ENCODE measurements at places on chromosomes 3 and 15. TPM values are rescaled to one million over a fixed set of nuclear protein-coding genes. Genes with fewer than 3 reads are reported as not detected.

The LRRC2 gene
- total RNA-seq = 0.19 TPM

The ANKUB1 gene
- not detected for total RNA-seq

DNA sequence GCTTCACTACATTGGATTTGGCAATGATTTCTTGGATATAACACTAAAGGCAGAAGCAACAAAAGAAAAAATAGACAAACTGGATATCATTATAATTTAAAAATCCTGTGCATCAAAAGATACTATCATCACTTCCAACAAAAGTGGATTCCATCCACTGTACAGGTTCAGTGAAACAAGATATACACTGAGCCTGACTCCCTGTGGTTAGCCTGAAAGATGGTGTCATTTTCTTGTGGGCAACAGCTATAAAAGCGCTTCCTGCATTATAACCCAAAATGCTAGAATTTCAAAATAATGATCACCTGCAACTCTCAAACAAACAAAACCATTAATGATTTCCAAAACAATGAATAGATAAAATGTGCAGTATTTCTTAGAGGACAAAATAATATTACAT, 39.6 kb upstream of the TBC1D23 start:
- no peaks in the 10 kb centered on the region for H3K4me1 ChIP-seq
- peaks cover 6% of the 10 kb centered on the region for H3K27me3 ChIP-seq
- no peak overlapping the region for H3K27ac ChIP-seq
- peaks cover 7% of the 10 kb centered on the region for H3K36me3 ChIP-seq

DNA sequence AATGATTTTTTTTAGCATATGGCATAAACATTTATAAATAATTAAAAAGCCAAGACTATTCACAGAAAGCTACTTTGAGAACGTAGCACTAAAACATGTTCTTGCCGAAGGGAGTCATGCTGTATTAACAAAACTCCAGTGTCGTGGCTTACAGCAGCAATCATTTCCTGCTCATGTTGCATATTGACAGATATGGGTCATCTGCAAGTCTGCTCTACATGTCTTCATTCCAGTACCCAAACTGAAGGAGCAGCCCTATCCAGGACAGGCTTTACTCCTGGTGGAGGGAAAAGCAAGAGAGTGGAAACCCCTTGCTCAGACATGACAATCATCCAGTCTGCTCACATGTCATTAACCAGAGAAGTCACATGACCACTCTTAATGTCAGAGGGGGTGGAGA, 87.6 kb downstream of the NEK11 start:
- H3K27ac ChIP-seq = no peak overlapping the region
- peaks cover 7% of the 10 kb centered on the region for H3K36me3 ChIP-seq
- H3K4me3 ChIP-seq = no peak overlapping the region
- H3K4me1 ChIP-seq = no peaks in the 10 kb centered on the region
- DNase-seq = no peak

- no peaks in the 10 kb centered on the region for H3K36me3 ChIP-seq
- H3K27ac ChIP-seq = no peak overlapping the region
- no peak overlapping the region for H3K4me3 ChIP-seq
- no peak for DNase-seq
Measured at GRCh38 chr15:71153823-71154524, 38.7 kb downstream of the THSD4 start.

DNA sequence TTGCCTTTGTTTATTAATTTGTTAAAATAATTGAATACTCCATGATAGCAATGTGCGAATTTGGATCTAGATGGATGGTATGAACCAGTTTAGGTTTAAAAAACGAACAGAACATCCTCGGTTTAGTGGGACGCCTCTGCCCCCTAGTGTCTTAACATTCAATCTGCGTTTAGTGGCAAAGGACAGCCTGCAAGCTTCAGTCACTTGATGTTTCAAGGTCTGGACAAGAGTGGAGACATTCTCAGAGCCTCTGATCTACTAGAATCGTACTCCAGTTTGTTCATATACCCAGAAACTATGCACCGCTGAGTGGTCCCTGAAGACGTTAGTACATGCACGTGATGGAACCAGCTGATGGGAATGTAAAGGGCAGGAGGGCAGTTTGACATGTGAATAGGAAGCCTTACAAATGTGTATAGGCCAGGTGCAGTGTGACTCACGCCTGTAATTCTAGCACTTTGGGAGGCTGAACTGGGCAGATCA, 17.8 kb upstream of the ATP13A4 start:
- no peaks in the 10 kb centered on the region for H3K36me3 ChIP-seq
- H3K4me1 ChIP-seq = no peaks in the 10 kb centered on the region
- H3K27ac ChIP-seq = no peak overlapping the region
- H3K4me3 ChIP-seq = no peak overlapping the region

The GRM2 gene
- total RNA-seq = 2.0 TPM

The CLDN16 gene
- total RNA-seq = 0.29 TPM

- H3K4me3 ChIP-seq = peak overlapping the region; percentile 48
- H3K27me3 ChIP-seq = no peaks in the 10 kb centered on the region
Measured at GRCh38 chr15:60781211-60781713, 302.3 kb upstream of the ICE2 start.

The NMB gene
- 3.6 TPM for total RNA-seq

- peaks cover 4% of the 10 kb centered on the region for H3K4me1 ChIP-seq
- H3K27me3 ChIP-seq = peaks cover 37% of the 10 kb centered on the region
- no peak overlapping the region for H3K27ac ChIP-seq
- H3K36me3 ChIP-seq = no peaks in the 10 kb centered on the region
Measured at GRCh38 chr3:24523988-24524727, 29.5 kb upstream of the THRB start.

- DNase-seq = no peak
- H3K4me3 ChIP-seq = no peak overlapping the region
- H3K4me1 ChIP-seq = no peaks in the 10 kb centered on the region
- no peaks in the 10 kb centered on the region for H3K27me3 ChIP-seq
- H3K27ac ChIP-seq = peak overlapping the region; percentile 8
Measured at GRCh38 chr3:100113723-100114412, 433 bp downstream of the FILIP1L start.

DNA sequence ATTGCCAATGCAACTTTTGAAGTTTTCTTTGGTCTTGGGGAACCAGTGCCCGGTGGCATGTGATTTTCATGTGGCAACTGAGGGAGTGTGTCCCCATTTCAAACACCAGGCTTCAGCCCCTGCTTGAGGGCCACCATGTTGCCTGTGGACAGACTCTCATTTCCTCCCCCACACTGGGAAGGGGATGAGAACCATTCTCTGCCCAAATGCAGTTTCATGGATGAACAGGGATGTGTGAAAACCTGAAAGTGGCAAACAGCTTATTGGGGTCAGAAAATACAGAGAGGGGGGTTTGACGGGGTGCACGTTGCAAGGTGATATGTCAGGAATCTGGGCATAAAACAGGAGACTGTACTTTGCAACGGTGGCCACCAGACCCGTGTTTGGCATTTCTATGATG, 6.3 kb downstream of the FAM107A start:
- H3K27me3 ChIP-seq = no peaks in the 10 kb centered on the region
- H3K4me1 ChIP-seq = peaks cover 5% of the 10 kb centered on the region
- no peak for DNase-seq
- no peak overlapping the region for H3K27ac ChIP-seq
- no peaks in the 10 kb centered on the region for H3K36me3 ChIP-seq

The CHST2 gene
- 5.3 TPM for total RNA-seq

The SLC15A2 gene
- 2.4 TPM for total RNA-seq

The ATP6V1A gene
- 30.7 TPM for total RNA-seq

The ACTC1 gene
- total RNA-seq = not detected

- H3K4me3 ChIP-seq = no peak overlapping the region
- DNase-seq = no peak
- no peak overlapping the region for H3K27ac ChIP-seq
- H3K4me1 ChIP-seq = no peaks in the 10 kb centered on the region
Measured at GRCh38 chr3:44173263-44173662, 68.4 kb upstream of the TOPAZ1 start.

DNA sequence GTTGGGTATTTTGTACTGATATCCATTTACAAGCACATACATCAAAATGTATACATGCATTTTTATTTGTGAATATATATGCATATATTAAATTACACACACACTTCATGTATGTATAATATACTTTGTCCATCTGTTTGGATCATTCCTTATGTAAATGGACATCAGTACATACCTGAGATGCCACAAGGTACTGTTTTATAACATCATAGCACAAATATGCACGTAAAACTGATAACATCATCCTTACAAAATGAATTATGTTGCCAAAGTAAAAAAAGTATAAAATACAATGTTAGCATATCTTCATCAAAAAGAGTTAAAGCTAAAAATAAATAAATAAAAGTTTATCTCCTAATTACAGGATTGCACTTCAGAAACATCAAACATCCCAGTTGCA, 634.8 kb upstream of the UBE2E2 start:
- H3K27ac ChIP-seq = no peak overlapping the region
- H3K4me1 ChIP-seq = no peaks in the 10 kb centered on the region
- no peaks in the 10 kb centered on the region for H3K27me3 ChIP-seq
- DNase-seq = no peak
- H3K4me3 ChIP-seq = no peak overlapping the region

- H3K27me3 ChIP-seq = no peaks in the 10 kb centered on the region
- peaks cover 6% of the 10 kb centered on the region for H3K36me3 ChIP-seq
- H3K4me3 ChIP-seq = no peak overlapping the region
- H3K4me1 ChIP-seq = peaks cover 12% of the 10 kb centered on the region
Measured at GRCh38 chr3:15755181-15755580, 42.6 kb downstream of the ANKRD28 start.

DNA sequence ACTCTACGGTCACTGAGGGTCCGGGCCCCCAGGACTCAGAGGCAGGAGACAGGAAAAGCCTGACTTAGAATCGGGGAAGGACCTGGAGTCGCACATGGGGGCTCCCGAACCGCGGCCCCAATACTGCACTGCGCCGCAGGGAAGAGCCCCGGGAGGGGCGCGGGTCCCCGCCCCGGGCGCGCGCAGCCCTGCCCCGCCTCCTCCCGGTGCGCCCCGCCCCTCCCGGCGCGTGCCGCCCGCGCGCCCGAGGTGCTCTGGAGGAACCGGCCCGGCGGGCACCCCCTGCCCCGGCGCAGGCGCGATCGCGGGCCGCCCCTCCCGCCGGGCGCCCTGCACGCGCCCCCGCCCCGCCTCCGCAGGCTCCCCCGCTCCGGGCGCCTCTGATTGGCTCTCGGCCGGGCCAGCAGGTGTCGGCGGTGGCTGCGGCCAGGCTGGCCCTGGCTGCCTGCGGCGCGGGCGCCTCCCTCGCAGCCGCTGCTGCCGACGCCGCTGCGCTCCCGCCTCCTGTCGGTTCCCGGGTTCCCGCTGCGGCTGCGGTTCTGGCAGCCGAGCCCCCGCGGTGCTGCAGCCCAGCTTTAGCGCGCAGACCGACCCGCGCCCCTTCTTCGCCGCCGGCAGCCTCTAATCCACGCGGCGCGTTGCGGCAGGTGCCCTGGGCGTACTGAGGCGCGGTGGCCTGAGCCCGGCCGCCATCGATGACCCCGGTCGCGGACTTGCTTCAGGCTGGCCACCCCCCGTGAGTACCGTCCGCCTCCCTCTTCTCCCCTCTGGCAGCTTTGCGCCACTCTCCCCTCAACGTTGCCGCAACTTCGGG, at the start of gene MYRIP:
MYRIP (plus strand) TSS at position 429 of the 814 bp plus-strand sequence. CDS start 91,208 bp downstream, outside the sequence.
- H3K27ac ChIP-seq = no peak within 1 kb of the TSS
- H3K36me3 ChIP-seq = peaks cover 6% of the 10 kb centered on the region
- H3K4me1 ChIP-seq = peaks cover 19% of the 10 kb centered on the region
- H3K4me3 ChIP-seq = peak within 1 kb of the TSS; percentile 85
- no peak for DNase-seq

DNA sequence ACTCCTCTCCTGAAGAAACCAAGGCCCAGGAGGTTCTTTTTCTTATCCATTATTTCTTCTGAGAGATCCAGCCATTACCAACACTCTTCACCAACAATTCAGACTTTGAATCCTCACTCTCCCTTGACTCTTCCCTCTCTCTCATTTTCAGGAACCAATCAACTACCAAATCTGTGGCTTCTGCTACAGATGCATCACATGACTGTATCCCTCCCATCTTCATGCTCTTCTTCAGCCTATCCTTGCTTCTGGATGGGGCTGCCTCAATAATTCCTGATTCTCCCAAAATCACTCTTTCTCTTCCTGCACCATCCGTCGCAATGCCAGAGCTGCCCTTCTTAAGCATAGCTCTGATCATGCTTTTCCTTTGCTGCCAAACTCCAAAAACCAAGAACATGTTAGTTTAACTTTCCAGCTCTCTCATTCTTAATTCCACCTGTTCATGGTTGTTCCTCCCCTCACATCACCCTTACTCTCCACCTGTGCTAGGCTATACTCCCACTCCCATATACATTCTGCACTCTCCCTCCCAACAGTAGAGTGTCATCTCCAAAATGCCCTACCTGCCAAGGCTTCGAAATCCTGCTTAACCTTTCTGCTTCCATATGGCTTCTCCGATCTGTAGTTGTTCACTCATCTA, 13.5 kb downstream of the PLD1 start:
- no peak overlapping the region for H3K27ac ChIP-seq
- H3K27me3 ChIP-seq = no peaks in the 10 kb centered on the region
- H3K4me1 ChIP-seq = peaks cover 6% of the 10 kb centered on the region
- no peaks in the 10 kb centered on the region for H3K36me3 ChIP-seq

The ALS2CL gene
- 1.9 TPM for total RNA-seq

GRCh38 chr3:58299839-58300516, 6.1 kb upstream of the RPP14 start:
- DNase-seq = no peak
- H3K4me1 ChIP-seq = no peaks in the 10 kb centered on the region
- H3K36me3 ChIP-seq = peaks cover 1% of the 10 kb centered on the region
- H3K4me3 ChIP-seq = no peak overlapping the region
- no peak overlapping the region for H3K27ac ChIP-seq

DNA sequence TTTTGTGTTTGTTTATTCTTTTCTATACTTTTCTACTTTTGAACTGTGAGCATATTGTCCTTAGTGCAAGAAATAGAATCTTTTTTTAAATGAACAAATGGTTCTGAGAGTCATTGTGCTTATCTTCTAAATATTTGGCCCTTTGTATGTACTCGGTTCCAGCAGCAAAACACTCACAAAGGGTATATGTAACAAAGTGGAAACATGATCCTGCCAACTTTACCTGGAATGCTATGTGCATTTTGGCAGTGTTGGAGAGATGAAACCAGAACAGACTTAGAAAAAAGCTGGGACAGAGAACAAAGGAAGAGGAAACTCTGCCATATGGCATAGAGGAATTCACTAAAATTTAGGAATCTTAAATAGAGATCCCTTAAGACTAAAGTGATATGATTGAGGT, 150.1 kb downstream of the FGF12 start:
- no peaks in the 10 kb centered on the region for H3K4me1 ChIP-seq
- DNase-seq = no peak
- H3K4me3 ChIP-seq = no peak overlapping the region
- peaks cover 9% of the 10 kb centered on the region for H3K27me3 ChIP-seq
- H3K27ac ChIP-seq = no peak overlapping the region

- peak overlapping the region; percentile 55 for H3K27ac ChIP-seq
- peak; percentile 74 for DNase-seq
- peaks cover 25% of the 10 kb centered on the region for H3K27me3 ChIP-seq
- H3K4me1 ChIP-seq = peaks cover 38% of the 10 kb centered on the region
- peak overlapping the region; percentile 50 for H3K4me3 ChIP-seq
Measured at GRCh38 chr3:72657666-72658065, 190.6 kb downstream of the SHQ1 start.

- H3K36me3 ChIP-seq = no peaks in the 10 kb centered on the region
- H3K27ac ChIP-seq = no peak overlapping the region
- peaks cover 3% of the 10 kb centered on the region for H3K27me3 ChIP-seq
- no peak for DNase-seq
- peaks cover 14% of the 10 kb centered on the region for H3K4me1 ChIP-seq
- H3K4me3 ChIP-seq = no peak overlapping the region
Measured at GRCh38 chr3:156488767-156489166, 66.2 kb downstream of the SSR3 start.

- no peaks in the 10 kb centered on the region for H3K4me1 ChIP-seq
- H3K4me3 ChIP-seq = no peak overlapping the region
- DNase-seq = no peak
- H3K27me3 ChIP-seq = no peaks in the 10 kb centered on the region
- H3K27ac ChIP-seq = no peak overlapping the region
- H3K36me3 ChIP-seq = no peaks in the 10 kb centered on the region
Measured at GRCh38 chr3:61637088-61638051, 76.0 kb downstream of the PTPRG start.

GRCh38 chr3:16031434-16031833, 143.0 kb upstream of the GALNT15 start:
- no peak overlapping the region for H3K4me3 ChIP-seq
- H3K27ac ChIP-seq = no peak overlapping the region
- peaks cover 6% of the 10 kb centered on the region for H3K27me3 ChIP-seq
